Suppressor macrophage (primary cell): ENCODE measurements at places on chromosomes 5 and 9.
A peak's percentile ranks its signal among the peaks of the same experiment; 100 is the strongest.

GRCh38 chr9:71897577-71897976 lies 13.4 kb downstream of the ABHD17B start:
- peak; percentile 51 for DNase-seq

- DNase-seq, result no peak
These were observed 8.5 kb upstream of the ACSL6 start for GRCh38 chr5:132019857-132020555.

- DNase-seq, result peak; percentile 4
These were observed 63.6 kb downstream of the RNF180 start for GRCh38 chr5:64229163-64229774.

DNA sequence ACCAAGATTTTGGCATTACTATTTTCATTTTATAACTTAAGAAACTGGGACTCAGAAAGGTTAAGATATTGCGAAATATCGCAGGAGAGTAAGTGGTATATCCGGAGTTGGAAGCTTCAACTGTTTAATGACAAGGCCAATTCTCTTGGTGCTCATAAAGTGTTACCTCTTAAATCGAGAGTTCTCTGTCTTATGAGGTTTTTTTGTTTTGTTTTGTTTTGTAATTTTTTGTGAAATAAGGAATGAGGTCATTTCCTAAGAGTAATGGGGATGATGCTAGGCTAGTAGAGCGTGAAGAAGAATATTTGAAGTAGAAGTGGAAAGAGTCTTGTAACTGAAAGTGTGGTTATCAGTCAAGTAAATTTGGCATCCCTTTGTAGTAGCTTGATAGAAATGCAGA lies 183.2 kb upstream of the DAB2 start:
- no peak for DNase-seq

DNA sequence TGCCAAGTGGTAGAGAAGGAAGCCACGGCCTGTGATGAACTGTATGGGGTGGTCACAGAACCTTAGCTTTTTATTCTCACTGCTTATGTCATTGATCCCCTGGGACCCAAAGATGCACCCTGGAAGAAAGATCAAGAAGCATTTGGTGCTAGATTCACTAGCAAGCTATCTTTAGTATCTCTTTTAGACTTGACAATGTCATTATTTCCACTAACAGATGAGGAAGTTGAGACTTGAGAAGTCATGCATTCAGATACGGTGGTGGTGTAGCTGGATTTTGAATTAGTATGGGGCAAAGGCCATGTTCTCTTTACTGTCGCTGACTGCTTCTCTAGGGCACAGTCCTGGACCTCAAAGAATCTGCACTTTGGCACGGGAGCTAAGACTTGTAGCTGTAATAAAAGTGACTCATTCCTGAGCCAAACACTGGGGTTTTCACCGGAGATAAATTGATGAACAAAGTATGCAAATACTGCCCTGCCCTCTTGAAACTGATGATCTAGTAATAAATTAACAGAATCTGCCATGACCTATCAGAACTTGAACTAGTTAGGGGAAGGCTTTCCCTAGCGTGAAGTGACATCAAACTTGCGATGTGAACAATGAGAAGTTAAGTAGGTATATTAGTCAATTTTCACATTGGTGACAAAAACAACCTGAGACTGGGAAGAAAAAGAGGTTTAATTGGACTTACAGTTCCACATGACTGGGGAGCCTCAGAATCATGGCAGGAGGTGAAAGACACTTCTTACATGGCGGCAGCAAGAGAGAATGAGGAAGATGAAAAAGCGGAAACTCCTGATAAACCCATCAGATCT lies 5.4 kb downstream of the GDA start:
- DNase-seq, result peak; percentile 33

DNA sequence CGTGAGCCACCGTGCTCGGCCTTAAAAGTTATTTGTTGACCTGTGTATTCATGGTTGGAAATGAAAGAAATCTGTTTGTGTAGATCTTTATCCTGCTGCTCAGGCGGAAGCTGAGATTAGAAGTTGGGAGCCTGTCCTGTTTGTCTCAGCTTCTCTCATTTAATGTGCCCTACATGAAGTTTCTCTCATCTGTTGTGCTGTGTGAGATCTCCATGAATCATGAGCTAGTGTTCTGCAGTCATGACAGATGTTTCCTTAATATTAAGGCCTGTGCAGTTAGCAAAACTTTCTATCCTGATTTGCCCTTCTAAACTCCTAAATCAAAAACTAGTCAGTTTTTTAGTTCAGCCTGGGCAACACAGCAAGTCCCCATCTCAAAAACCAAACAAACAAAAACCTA lies 59.5 kb downstream of the FAM78A start:
- DNase-seq, result no peak

- no peak for DNase-seq
These were observed 10.5 kb upstream of the MYORG start for GRCh38 chr9:34387239-34387638.

- no peak for DNase-seq
These were observed 3.3 kb upstream of the RNF44 start for GRCh38 chr5:176540476-176540899.
